ENCODE measurements at places on chromosomes 13 and 19.

- DNase-seq = peak; percentile 10
Measured at GRCh38 chr13:38662362-38662761, 24.5 kb upstream of the FREM2 start.

DNA sequence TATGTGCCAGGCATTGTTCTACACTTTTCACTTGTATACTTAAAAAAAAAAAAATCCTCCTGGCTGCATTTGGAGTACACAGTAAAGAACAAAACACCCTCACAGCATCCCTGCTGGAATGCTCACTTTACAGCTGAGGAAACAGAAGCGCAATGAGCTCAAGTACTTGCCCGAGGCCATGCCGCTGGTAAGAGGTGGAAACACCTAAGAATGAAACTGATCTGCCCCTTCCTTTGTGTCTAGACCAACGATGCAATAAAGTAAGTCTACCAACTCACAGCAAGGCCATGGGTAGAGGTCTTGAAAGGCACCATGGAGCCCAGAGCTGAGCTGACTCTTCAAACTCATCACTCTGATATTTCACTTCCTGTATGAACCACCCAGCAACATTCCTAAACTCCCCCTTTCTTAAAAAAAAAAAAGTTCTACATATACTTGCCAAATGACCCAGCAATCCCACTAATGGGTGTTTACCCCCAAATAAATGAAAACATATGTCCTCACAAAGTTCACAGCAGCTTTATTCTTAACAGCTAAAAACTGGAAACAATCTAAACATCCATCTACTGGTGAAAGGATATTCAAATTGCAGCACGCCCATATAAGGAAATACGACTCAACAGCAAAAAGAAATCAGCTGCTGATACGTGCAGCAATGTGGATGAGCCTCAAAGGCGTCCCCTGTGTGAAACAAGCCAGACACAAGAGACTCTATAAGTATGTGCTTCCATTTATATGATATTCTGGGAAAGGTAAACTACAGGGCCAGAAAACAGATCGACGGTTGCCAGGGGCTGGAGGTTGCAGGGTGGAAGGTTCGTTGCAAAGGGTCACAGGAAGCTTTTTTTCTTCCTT lies 236.6 kb upstream of the MAB21L1 start:
- peak; percentile 88 for DNase-seq

DNA sequence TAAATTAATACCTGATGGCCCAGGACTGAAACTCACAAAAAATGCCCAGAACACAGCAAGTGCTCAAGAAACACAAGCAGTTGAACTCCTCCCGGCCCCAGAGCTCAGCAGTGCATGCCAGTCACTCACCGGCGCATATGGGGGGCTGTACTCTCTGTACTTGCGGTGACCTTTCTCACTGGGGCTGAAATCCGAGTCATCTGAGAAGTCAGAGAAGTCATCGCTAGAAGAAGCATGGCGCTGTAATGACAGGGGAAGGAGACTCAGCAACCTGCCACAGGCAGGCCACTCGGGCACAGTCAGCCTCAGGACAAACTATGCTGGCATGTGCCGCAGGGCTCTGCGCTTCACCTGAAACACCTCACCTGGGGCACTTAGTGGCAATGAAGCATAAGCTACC lies 19.7 kb downstream of the ZC3H4 start:
- no peak for DNase-seq

GRCh38 chr13:48775285-48775684 lies 121.6 kb downstream of the CYSLTR2 start:
- DNase-seq = peak; percentile 24

- DNase-seq = no peak
Measured at GRCh38 chr19:33639035-33639681, 17.4 kb downstream of the CHST8 start.

DNA sequence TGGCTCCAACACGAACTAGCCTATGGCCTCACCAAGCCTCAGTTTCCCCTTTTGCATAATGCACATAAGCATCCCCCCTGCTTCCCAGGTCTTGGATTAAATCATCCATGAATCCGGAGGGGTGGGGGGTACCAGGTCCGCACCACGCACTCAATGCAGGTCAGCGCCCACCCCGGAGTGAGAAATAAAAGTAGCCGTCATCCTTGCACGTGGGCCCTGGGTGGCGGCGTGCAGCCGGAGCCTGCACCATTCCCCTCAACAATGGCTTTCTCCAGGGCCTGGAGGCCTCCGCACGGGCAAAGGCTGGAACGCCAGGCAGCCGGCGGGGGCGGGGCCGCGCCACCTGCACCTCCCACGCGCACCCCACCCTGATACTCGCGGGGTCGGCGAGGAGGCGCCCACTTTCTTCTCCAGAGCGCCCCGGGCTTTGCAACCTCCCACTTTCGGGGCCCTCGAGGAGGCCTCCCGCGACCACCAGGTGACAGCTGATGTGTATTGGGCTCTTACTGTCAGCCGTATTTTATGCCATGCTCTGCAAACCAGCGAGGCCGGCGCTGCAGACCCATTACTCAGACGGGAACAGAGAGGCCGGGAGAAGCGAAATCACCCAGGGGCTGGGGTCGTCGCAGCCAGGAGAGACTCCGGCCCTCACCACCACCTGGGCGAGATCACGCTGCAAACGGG lies 767 bp upstream of the GADD45B start:
- peak; percentile 73 for DNase-seq

- no peak for DNase-seq
Measured at GRCh38 chr13:69547780-69548179, 559.8 kb upstream of the ATXN8OS start.

DNA sequence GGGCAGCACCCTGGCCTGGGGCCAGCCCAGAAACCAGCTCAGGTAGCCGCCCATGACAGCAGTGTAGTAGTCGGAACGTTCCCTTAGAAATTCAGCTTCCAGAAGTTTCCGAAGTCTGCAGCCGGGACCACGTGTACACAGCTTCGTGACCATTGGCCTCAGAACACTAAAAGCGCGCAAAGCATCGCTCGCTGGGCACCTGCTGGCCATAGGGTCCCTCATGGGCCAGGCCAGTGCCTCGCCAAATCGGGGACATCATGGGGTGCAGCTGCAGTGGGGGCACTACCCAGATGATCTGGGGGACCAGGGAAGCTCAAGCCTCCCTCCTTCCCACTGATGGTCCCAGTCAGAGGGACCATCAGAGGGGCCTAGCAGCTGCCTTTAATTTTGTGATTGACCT lies 384.5 kb downstream of the MTUS2 start:
- no peak for DNase-seq

GRCh38 chr19:47595944-47596343 lies 13.0 kb upstream of the BICRA start:
- DNase-seq = no peak

- DNase-seq = no peak
Measured at GRCh38 chr19:29964171-29964570, 22.1 kb downstream of the URI1 start.

DNA sequence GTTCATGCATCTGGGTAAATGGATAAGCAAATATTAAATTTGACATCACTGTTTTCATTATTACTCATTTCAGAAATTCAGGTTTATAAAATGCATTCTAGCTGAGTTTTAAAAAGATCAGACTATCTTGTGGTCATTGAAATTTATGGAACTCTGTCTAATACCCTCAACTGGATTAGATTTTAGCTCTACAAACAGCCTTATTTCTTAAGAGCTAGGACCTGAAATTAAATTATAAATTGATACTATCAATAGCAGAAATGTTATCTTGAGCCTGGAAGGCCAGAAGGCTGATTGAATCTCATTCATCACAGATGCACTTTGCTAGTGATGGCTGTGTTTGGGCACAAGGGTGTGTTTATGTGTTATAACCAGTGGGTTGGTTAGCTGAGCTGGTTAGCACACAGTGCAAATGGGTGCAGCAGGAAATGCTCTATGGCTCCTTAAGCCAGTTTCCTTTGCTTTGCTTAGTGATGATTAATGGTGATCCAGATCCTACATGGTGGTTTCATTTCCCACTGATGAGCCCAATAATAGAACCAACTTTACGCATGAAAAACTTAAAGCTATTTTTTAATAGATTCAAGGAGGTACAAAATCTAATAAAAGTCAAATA lies 310.8 kb upstream of the KLF12 start:
- peak; percentile 60 for DNase-seq

DNA sequence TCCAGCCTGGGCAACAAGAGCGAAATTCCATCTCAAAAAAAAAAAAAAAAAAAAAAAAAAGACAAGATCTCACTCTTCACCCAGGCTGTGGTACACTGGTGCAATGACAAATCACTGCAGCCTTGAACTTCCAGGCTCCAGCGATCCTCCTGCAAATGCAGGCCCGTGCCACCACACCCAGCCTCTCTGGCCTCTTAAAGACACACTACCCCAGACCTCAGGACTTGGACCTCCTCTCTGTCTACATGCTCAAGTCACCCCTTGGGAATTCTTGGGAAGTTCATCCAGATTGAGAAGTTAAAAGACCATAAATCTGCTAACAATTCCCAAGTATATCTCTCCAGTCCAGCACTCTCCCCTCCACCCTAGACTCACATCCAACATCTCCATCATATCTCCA lies 10.6 kb upstream of the HIPK4 start:
- peak; percentile 23 for DNase-seq

- DNase-seq = no peak
Measured at GRCh38 chr13:99279637-99280036, 21.5 kb upstream of the GPR18 start.

- DNase-seq = no peak
Measured at GRCh38 chr13:110562036-110562597, 595 bp upstream of the RAB20 start.

DNA sequence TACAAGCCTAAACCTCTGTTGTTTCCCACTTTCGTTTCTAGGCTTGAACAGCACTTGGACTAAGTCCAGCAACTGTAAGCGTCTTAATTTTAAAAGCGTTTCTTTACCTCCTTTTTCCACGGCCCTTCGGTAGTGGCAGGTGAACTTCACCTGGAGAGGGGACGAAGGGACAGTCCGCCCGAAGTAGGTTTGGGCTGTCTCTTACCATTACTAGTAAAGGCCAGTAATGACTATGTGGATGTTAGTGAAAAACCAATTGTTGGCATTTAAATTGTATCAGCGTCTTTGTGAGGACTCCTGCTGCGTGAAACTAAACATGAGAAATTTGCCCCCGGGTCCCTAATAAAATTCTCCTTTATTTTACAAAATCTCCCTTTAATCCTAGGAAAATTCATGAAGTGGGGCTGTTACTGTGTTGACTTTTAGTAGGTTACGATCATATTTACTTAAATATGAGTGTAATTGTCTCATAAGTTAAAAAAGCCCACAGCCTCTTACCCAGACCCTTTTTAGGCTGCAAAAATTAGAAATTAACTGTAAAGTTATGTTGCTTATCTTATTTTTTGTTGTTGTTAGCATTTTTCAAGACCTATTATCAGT lies 983 bp downstream of the ITM2B start:
- DNase-seq = peak; percentile 39

- DNase-seq = peak; percentile 50
Measured at GRCh38 chr19:17830567-17831418, 9.5 kb upstream of the INSL3 start.

Measured in fibroblast of skin of back (primary cell).